LHCN-M2 (cell line): ENCODE measurements at places on chromosomes 7 and 10. TPM values are rescaled to one million over a fixed set of nuclear protein-coding genes. Genes with fewer than 3 reads are reported as not detected.

Gene BLOC1S2
- total RNA-seq, result 83.8 and 86.3 TPM in 2 replicates

Gene AKR1B15
- total RNA-seq, result 0.06 TPM in 1 of 2 replicates, not detected in the other

DNA sequence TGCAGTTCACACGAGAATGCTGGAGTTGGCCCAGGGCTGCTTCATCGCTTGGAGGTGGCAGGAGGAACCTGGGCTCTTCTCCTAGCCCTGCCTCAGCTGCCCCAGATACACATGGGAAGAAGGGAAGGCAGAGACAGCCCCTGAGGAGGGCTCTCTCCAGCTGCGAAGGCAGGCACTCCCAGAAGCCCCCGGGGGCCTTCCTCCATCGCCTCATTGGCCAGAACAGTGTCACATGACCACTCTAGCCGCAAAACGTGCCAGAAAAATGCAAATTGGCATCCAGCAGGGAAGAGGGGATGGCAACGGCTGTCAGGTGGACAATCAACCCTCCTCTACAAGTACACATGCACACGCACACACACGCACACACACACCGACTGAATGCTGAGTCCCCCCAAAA is 217.8 kb upstream of the FRMD4A start:
- no peak for DNase-seq

DNA sequence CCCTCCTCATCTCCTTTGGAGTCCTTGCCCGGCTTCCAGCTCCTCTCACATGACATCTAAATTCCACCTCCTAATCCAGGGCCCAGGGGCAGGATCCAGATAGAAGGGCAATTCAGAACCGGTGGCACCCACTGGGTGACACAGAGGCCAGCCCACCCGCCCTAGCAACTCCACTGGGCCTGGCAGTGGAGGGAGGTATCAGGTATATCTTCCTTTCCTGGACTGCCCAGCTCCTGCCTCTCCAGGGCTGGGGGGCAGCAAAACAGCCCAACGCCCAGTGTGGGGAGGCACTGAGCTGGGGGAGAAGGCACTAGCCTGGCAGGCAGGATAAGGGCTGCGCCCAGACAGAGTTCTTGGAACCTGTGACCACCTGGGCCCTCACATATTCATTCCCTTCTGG is 10.4 kb upstream of the TRIM8 start:
- DNase-seq, result no peak

- DNase-seq, result no peak
These were observed 123.2 kb downstream of the ANK3 start for GRCh38 chr10:60266513-60266912.

Gene CAMK1D
- total RNA-seq, result 0.45 and 0.52 TPM in 2 replicates

- no peak for DNase-seq
These were observed 4.9 kb upstream of the GRID2IP start for GRCh38 chr7:6556196-6556595.

Gene CYP2C9
- not detected in 2 replicates for total RNA-seq

DNA sequence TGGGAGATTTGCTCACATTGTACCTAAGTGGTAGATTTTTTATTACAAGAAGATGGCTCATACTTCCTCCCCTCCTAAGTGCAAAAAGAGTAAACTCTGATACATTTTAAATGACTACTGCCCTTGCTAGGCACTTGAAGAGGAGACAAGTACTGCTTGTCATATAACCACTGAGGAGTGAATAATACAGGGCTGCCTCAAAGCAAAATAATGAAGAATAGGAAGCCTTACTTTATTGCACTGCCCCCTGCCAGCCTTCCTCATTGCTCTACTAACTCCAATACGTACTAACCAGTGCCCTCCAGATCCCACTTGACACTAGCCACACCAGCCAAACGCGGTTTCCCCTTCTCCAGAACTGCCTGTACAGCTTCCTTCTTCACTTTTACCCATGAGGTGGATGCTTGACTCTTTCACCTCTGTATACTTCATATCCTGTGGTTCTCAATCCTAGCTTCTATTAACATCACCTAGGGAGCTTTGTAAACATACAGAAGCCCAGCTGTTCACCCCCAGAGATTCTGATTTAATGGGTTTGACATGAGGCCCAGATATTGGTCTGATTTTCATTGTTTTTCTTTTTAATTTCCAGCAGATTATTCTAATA is 11.7 kb upstream of the MTERF1 start:
- DNase-seq, result peak; percentile 37

GRCh38 chr10:1329622-1330021 is 273.4 kb downstream of the WDR37 start:
- no peak for DNase-seq

GRCh38 chr10:7337431-7338171 is 73.2 kb downstream of the SFMBT2 start:
- DNase-seq, result no peak

Gene COL13A1
- total RNA-seq, result 1.5 and 2.6 TPM in 2 replicates

DNA sequence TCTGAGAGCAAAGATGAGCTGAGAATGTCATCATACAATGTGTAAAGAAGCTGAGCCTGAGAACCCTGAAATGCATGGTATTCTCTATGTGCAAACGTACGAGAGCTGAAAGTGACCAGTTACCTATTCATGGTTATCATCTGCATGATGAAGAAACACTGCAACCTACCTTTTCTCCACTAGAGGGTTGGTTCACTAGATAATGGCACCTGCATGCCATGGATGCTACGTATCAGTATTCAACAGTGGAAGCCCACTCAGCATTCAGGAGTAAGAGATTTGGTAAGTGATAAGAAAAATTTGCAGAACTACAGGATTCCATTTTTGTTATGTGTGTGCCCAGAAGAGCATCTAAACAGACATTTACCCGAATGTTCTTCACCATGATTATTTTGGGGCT is 145.4 kb downstream of the PTPRN2 start:
- no peak for DNase-seq

- DNase-seq, result no peak
These were observed 17.4 kb downstream of the BEND7 start for GRCh38 chr10:13511409-13511808.

DNA sequence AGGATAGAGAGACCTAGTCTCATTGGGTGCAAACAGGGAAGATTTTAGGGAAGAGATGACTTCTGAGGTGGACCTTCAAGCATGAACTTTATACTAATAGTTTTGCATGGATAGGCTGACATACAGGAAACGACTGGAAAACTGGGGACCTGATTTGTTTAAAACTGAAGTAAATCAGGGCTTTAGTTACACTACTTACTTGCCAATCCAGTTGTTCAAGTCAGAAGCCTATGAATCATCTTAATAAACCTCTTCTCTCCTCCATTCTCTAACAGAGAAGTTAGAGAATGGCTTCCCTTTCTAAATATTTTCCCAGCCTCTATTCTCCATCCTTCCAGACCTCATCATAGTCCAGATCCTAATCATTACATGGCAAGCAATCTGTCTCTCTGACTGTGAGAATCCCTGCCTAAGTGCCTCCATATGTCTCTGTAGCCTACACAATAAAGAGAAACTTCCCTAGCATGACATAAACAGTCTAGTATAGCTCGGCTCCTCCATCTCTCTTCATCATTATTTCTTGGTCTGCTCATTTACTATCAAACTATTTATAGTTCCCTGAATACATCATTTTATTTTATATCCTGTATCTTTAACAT is 55.8 kb downstream of the PRKG1 start:
- DNase-seq, result no peak

GRCh38 chr7:112167147-112167546 is 39.1 kb downstream of the DOCK4 start:
- peak; percentile 73 for DNase-seq

DNA sequence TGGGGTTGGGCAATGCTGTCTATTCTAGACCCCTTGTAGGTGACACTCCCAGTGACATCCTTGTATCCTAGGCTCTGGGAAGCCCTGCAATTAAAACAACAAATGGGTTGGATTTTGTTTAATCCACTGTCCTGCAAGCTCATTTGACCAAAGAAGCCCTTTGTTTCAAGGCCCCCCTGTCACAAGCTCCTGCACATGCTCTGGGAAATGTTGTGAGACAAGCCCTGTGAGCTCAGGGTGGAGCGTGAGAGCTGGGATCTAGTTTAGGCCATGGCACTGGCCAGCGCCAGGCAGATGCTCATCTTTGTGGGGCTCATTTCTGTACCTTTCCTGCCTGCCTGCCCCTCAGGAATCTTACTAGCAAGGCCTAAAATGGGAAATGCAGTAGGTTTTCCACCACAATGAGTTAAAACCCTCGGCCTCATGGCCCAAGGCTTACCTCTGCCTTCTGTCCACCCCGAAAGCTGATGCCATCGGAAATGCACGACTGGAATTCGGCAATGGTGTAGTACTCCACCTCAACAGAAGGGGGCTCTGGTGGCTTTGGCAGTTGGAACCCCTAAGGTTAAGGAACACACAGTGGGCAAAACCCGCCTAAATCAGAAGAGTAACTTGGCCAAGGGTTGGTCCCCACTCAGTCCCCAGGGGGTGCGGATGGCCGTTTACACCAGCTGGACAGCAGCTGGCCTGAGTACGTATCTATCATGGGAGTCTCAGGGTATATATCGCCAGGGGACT is 112.0 kb downstream of the NEURL1 start:
- peak; percentile 57 for DNase-seq
